NCI-H187 (cell line): ENCODE measurements at places on chromosomes 7 and 10.

DNA sequence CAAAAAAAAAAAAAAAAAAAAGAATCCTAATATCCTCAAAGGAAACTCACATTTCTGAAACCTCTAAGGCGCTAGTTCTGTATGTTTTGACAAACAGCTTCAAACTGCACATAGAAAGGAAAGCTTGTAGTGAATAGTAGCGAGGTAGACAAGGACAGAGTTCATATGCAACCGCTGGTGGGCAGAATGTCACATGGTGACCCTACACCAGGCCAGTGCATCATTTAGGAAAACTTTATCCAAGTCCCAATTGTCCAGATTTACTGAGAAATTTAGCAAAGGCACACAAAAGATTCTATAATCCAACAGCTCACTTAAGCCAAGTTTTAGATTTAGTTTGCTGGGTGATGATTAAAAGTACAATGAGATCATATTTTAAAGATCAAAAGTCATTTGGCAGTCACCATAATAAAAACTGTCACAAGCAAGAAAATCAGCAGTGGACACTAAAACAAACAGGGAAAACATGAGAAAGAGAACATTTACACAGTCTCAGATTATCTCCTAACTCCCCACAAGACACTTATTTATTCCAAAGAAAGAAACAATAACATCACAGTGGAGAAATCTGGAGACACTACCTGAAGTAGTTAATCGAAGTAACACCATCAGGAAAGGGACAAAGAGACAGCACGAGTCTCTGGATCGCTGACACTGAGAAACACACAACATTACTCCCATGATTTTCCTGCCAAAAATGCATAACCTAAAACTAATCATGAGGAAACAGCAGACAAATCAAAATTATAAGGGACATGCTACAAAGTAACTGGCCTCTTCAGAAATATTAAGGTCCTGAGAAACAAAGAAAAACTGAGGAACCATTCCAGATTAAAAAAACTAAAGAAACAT, 20.2 kb downstream of the FAM204A start:
- DNase-seq: no peak

GRCh38 chr10:98425511-98426352, 10.8 kb upstream of the PYROXD2 start:
- no peak for DNase-seq

DNA sequence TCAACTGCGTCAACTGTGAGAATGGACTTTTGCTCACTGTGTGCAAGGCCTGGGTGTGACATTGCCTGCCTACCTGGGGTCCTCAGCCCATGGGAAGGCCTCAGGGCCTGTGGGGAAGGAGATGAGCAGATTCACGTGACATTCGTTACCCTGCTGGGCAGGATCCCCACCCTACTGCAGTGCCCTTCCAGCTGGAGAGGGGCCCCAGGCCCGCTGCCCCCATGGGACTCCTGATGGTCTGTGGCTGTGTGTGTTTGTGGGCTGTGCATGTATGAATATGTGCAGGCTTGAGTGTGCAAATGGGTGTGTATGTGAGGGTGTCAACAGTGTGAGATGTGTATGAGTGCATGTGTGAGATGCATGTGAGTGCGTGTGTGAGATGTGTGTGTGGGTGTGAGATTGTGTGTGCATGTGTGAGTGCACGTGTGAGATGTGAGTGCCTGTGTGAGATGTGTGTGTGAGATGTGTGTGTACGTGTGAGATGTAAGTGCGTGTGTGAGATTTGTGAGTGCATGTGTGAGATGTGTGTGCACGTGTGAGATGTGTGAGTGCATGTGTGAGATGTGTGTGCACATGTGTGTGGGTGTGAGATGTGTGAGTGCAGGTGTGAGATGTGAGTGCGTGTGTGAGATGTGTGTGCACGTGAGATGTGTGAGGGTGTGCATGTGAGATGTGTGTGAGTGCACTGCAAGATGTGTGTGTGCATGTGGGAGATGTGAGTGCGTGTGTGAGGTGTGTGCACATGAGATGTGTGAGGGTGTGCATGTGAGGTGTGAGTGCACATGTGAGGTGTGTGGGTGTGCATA, 29.7 kb downstream of the PPIF start:
- DNase-seq: no peak

DNA sequence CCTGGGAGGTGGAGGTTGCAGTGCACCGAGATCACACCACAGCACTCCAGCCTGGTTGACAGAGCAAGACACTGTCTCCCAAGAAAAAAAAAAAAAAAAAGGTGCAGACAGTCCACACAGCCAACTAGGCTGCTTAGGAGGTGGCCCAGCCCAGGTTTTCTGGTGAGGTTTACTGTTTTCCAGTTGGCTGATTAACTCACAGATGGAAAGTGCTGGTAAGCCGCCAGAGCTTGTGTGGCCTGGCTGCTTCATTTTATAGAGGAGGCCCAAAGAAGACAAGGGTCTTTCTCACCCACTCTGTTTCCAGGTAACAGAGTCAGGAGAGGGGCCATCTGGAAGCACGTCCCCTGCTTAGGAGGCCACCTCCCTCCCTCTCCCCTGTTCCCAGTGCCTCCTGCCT, 6.2 kb downstream of the RHBDD2 start:
- DNase-seq: no peak

GRCh38 chr7:108372618-108373017, 83.6 kb downstream of the NRCAM start:
- no peak for DNase-seq

- no peak for DNase-seq
Measured at GRCh38 chr7:51292596-51292995, 24.0 kb downstream of the COBL start.

DNA sequence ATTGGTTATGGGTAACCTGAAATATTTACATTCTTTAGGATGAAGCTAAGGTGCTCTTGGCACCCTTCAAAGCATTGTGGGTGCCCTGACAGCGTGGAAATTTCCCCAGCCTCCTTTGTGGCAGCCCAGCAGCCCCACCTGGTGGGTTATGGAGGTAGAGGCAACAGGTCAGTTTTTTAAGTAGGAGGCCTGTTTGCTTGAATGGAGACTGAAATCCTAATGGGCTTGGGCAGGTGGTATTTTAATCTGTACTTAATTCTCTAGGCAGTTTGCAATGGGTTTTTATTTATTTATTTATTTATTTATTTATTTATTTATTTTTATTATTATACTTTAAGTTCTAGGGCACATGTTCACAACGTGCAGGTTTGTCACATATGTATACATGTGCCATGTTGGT, 139.4 kb downstream of the EPC1 start:
- no peak for DNase-seq

DNA sequence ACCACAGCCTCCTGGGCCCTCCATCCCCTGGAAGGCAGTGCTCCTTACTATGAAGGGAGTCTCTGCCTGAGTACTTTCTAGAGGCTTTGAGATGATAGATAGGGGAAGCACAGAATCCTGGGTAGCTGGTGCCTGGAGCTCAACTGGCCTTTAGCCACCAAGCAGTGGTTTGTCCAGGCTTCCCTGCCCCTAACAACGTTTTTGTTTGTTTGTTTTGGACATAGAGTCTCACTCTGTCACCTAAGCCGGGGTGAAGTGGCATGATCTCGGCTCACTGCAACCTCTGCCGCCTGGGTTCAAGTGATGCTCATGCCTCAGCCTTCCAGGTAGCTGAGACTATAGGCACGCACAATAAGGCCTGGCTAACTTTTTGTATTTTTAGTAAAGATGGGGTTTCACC, 289.4 kb downstream of the PLXNA4 start:
- DNase-seq: no peak

- no peak for DNase-seq
Measured at GRCh38 chr7:8322667-8323066, 60.7 kb upstream of the ICA1 start.

GRCh38 chr10:102473445-102474331, 22.3 kb upstream of the C10orf95 start:
- DNase-seq: no peak

GRCh38 chr7:55962014-55962413, 2.4 kb upstream of the NIPSNAP2 start:
- no peak for DNase-seq

- no peak for DNase-seq
Measured at GRCh38 chr7:123624527-123625183, 23.0 kb downstream of the ASB15 start.

- DNase-seq: no peak
Measured at GRCh38 chr7:90689260-90689659, 93.1 kb downstream of the CDK14 start.

DNA sequence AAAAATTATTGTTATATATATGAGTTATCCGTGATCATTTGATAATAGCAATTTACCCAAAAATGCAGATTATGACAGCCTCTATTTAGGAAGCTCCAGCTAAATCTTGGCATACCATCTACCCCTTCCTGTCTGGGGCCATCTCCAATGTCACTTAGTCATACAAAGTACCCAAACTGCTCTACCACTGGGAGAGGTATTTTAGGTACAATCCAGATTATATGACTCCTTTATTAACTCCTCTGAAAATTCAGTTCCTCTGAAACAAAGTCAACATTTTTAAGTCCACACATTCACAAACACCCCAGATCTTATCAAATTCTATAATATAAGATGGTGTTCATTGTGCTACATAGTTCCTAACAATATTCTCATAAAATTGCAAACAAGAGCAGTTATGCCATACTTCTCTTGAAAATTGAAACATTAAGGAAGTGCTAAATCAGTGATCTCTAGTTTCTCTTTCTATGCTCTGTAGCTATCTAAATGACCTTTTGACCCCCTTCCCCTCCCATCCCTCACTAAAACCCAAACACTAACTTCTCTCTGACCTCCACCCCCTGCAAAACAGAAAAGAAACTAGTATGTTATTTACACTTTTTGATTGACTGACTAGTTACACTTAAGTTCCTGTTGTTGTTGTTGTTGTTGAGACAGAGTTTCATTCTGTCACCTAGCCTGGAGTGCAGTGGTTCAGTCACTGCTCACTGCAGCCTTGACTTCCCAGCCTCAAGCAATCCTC, 16.4 kb downstream of the HOXA1 start:
- no peak for DNase-seq

DNA sequence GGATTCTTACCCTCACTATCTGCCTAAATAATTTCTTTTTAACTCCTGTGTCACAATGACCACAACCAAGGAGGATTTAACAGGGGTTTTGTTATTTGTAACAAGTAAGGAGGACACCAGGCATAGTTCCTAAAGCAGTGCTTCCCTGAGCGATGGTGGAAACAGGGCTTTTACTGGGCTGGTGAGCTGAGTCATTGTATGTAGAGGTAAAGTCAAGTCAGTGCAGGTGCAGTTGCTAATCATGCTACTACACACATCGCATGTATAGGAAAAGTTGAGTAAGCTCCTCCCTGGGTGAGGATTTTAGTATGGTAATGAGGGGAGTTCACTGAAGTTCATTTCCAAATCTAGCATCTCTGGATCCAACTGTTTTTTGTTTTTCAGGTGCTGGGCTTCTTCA, 22.9 kb upstream of the ABCA13 start:
- DNase-seq: no peak

GRCh38 chr7:20799566-20800366, 13.1 kb upstream of the SP8 start:
- no peak for DNase-seq

DNA sequence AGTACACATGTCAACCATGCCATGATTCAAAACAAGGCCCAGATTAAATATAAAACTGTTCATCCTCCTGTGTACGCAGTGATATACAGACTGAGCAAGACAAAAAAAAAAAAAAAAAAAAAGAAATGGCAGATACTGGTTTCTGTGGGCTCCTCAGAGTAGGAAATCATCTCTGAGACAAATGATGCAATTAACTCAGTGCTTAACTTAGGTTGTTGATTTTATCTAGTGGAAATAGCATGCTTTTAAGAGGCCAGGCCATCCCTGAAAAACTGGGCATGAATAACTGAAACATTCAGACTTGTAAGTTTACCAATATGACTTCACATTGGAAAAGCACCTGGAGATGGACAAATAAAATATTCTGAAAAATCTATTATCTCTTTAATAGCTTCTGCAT, 69.0 kb downstream of the DKK1 start:
- no peak for DNase-seq

- no peak for DNase-seq
Measured at GRCh38 chr7:148834605-148835004, 49.5 kb downstream of the EZH2 start.

DNA sequence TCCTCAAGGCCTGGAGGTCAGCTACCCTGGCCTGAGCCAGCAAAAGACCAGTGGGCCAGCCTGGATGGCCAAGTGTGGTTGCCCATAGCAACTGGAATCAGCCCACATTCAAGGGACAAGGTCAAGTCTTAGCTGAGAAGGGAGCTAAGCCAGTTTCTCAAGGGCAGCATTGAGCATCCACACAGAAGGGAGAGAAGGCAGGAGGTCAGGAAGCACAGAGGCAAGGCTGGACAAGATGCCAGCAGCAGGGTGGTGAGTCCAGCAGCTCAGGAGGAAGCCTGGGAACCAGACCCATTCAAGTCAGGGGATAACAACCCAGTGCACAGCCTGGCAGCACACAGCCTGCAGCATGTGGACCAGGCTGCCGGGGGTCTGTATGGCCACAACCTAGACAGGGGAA, 54.0 kb upstream of the ZMIZ1 start:
- no peak for DNase-seq

DNA sequence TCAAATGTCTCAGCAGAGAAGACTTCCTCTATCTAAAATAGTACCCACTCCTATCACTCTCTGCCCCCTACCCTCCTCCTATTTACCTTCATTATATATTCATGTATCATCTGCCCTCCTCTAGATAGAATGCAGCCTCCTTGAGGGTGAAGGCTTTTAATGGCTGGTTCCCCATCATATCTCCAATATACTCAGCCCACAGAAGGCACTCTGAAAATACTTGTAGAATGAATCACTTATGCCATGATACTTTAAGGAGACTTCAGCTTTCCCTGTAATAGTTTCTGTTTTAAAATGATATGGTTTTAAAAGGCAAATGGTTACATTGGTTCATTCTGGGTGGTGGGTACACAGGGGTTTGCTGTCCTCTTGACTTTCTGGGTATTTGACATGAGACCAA, 25.3 kb downstream of the GFRA1 start:
- no peak for DNase-seq

DNA sequence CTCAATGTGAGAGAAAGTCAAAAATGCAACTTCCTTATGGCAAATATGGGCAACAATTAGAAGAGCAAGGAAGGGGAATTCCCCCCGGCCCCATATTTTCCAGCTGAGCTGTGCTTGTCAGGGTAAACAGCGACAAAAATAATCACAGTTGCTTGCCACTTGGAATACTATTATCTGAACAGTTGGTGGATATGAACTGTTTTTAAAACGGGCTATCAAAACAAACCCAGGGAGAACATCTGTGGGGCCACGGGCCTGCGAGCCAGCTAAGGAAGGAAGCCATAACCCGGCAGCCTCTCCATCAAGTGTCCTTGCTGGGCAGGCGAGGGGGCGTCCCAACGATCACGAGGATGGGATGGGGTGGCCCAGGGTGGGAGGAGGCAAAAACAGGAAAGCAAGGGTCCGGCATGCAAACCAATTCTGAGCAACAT, 228.4 kb downstream of the ARHGAP12 start:
- DNase-seq: no peak
